PC-3 (cell line): ENCODE measurements at places on chromosomes 5 and 9. TPM values are rescaled to one million over a fixed set of nuclear protein-coding genes. Genes with fewer than 3 reads are reported as not detected.

DNA sequence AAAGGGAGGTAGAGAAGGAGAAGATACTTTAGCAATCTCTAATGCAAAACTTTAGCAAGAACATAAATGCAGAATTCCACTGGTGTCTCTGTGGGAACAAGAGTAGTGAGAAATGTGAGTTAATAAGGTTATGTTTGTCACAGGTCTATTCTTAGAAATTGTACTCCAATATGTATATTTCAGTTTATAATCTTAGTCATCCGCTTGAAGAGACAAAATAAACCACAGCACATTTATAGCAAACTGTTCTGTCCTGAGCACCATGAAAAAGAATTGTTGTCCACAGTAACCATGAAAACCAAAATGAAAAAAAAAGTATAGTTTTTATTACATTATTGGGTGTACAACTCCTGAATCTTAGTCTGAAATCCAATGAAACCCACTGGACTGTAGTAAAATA is 93.6 kb upstream of the TSLP start:
- no peak for DNase-seq

GRCh38 chr9:97553141-97553540 is 51.7 kb downstream of the TMOD1 start:
- DNase-seq = no peak

GRCh38 chr9:70352356-70352755 is 62.1 kb downstream of the KLF9 start:
- DNase-seq = peak; percentile 22

- DNase-seq = peak; percentile 12
Measured at GRCh38 chr9:75148561-75148960, 60.2 kb downstream of the OSTF1 start.

DNA sequence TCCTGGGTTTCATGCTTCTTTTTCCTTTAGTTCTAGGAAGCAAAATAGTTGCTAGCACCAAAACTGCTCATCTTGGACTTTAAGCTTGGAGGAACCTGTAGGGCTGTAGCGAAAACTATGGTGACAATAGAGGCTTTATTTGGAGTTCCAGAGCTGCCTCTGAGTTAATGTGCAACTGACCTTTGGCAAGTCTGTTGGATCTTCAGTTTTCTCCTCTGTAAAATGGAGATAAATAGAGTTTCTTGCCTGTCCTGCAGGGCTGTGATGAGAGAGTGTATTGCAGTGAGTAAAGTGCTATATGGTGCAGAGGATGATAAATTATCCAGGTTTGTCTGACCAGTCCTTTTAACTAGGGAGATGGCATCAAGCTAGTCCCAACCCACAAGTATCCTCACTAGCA is 417.0 kb downstream of the MAN2A1 start:
- no peak for DNase-seq

DNA sequence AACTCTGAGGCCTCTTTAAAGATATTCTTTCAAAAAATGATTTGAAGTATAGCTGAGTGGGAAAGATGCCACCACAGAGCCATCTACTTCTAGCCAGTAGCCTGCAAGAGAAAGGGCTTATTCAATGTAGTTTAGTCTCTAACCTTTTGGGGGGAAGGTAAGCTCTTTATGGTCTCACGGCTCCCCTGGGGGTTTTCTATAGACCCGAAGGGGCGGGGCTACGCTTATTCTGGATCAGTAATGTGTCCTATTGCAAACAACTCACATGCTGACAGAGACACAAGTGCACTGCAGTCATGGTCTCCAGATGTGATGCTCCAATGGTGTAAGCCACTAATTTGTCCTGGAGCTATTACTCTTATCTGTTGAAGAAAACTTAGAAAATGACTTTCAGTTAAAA is 53.4 kb upstream of the RPS23 start:
- no peak for DNase-seq

- no peak for DNase-seq
Measured at GRCh38 chr9:121819428-121820231, 168.2 kb downstream of the DAB2IP start.

GRCh38 chr9:6566409-6567139 is 79.0 kb downstream of the GLDC start:
- peak; percentile 97 for DNase-seq

- no peak for DNase-seq
Measured at GRCh38 chr9:133845440-133845839, 107.3 kb upstream of the SARDH start.

DNA sequence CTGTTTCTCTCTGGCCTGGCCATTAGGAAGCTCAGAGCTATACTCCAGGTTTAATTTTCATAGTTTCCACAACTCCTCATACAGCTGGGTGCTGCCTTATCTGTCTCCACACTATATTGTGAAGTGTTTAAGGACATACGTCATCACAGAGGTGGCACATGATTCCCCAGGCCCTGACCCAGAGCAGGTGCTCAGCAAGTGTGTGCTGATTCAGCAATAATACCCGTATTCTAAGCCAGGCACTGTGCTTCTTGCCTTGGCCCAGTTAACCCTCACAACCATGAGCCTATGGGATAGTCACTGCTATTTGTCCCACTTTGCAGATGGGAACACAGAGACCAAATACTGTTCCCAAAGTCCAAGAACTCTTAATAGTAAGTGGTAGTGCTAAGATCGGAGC is 93.5 kb upstream of the SMIM23 start:
- DNase-seq = no peak

The IFNA7 gene
- not detected in 2 replicates for total RNA-seq

The ADAMTS12 gene
- total RNA-seq = 0.18 and 3.3 TPM in 2 replicates

The CTSL gene
- 63.2 and 71.7 TPM in 2 replicates for total RNA-seq
